Left lung (tissue), 14 donors: ENCODE measurements at places on chromosomes 7 and 10. TPM values are rescaled to one million over a fixed set of nuclear protein-coding genes. Genes with fewer than 3 reads are reported as not detected.
A peak's percentile ranks its signal among the peaks of the same experiment; 100 is the strongest.

- no peak for DNase-seq
Measured at GRCh38 chr7:116554436-116554835, 29.6 kb downstream of the CAV1 start.

SDK1 gene
- 15.1 TPM for polyA plus RNA-seq

DNA sequence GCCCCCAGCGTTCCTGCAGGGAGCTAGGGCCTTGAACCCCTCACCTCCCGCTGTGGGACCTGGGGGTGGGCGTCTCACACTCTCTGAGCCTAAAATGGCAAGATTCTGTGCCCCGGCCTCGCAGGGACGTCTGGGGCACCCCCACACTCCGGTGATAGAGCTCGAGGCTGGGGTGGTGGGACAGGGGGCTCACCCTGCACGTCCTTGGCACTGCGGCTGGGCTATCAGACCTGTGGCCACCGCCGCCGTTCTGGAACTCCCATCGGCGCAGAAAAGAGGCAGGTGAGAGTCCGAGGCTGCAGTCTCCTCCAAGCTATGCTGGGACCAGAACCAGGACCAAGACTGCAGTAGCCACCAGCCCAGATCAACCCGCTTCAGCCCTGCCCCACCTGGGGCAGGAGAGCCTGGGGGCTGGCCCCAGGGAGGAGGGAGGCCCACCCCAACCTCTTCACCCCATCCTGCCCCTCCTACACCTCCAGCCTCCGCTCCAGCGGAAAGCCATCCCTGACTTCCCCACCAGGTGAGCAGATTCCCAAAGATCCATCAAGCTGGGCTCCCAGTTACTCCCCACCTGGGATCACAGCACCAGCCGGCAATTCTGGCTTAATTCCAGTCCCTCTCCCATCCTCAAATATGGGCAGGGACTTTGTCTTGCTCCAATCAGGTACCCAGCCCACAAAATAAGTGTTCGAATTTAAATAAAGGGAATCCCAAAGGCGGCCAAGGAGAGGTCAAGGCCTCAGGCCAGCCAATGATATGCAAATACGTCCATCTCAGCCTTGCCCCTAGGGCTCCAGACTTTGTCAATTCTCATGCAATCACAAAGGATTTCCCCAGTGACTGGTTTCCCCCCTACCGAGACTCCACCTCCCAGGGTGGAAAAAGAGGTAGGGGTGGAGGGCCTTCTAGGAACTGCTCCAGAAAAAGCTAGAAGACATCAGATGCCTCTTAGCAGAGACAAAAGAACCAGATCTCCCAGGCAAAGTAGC is 16.4 kb downstream of the TNRC18 start:
- DNase-seq: no peak

- no peak for DNase-seq
Measured at GRCh38 chr10:114024876-114025610, 18.6 kb upstream of the ADRB1 start.

GNGT1 gene
- polyA plus RNA-seq: not detected

- DNase-seq: no peak
Measured at GRCh38 chr10:103804871-103805270, 50.5 kb downstream of the SH3PXD2A start.

GRCh38 chr10:127524229-127524628 is 24.9 kb upstream of the NPS start:
- DNase-seq: no peak

ANKRD30A gene
- not detected for polyA plus RNA-seq

DNA sequence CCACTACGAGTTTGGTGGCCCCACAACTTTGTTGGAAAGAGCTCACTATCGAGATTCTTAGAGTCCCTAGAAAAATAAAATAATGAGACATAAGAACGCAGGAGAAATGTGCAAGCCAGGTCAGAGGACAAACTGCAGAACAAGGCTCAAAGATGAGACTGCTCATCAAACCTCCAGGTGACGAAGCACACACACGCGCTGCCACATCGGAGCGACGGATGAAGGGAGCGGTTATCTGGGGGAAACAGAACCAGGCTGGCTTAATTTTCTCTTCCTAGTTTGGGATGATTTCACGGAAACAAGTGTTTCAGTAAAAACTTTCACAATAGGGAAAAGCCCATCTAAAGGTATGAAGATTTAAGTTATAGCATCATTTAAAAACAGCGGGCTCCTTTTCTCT is 231.3 kb downstream of the SFMBT2 start:
- no peak for DNase-seq

DNA sequence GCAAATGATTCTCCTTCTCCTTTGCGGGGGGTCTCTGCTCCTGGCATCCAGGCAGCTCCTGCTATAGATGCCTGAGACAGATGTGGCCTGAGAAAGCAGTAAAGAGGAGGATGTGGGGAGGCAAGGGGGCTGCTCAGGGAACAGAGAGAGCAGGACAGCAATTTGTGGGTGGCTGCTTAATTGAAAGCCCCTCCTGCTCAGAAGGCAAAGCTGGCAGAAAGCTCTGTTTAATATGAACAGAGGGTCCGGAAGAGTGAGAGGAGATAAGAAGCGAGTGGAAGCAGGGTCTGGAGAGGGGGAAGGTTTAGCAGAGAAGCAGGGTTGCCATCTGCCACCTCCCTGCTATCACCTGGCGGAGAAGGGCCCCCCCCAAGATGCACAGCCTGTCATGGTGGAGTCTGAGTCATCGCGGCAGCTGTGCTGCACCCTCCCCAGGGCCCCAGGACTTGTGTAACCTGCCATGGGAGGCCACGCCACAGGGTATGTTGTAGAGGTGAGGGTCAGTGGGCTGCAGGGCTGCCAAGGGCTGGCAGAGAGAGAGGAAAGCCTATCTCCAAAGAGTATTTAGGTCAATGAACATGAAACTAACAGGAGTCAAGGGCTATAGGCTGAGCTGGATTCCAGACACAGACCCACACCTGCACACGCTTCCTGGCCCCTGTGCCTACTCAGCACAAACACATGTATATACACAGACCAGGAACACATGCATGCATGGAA is 1109.8 kb upstream of the AUTS2 start:
- DNase-seq: no peak

PON1 gene
- polyA plus RNA-seq: 0.76 TPM

- no peak for DNase-seq
Measured at GRCh38 chr10:10850214-10850613, 167.5 kb upstream of the CELF2 start.

GRCh38 chr10:62025134-62025794 is 123.8 kb downstream of the ARID5B start:
- DNase-seq: no peak

- DNase-seq: no peak
Measured at GRCh38 chr7:70063371-70063770, 465.1 kb downstream of the AUTS2 start.

DNA sequence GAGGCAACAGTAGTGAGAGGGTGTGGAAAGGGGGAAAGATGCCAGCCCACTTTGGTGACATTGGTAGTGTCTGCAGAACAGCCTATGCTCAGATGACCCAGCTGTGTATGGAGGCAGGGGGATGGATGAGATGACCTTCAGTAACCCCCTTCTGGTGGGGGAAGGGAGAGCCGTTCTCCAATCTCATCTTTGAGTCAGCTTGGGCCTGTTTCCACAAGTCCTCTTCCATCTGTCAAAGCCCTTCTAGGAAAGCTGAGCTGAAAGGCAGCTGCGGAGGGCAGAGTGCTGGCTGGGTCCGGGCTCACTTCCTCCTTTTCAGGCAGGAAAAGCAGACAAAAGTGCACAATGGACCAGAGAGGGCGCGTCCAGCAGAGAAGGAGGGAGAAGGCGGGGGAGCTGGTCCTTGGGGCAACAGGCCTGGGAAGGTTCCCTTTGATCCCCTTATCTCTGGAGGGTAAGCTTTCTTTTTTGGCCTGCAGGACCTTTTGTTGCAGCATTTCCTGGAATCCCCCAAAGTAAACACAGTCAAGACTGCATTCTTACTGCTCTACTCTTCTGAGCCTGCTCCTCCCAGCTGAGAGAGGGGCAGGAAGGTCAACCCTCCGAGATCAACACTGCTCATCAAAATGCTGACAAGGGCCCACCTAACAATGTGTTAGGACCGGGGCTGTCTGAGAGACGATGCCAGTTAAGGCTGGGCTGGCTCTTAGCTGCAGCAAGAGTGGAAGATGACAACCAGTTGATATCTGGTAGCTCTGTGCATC is 1.2 kb upstream of the LRMDA start:
- peak; percentile 61 for DNase-seq

SPDYE3 gene
- 7.3 TPM for polyA plus RNA-seq

C7orf57 gene
- polyA plus RNA-seq: 1.1 TPM

SPDYE16 gene
- 5.5 TPM for polyA plus RNA-seq

- DNase-seq: no peak
Measured at GRCh38 chr7:150958597-150958996, 19.5 kb downstream of the KCNH2 start.

PLPP4 gene
- not detected for polyA plus RNA-seq

- no peak for DNase-seq
Measured at GRCh38 chr10:34880817-34881216, 65.7 kb upstream of the PARD3 start.

CNNM1 gene
- polyA plus RNA-seq: 0.42 TPM

DNA sequence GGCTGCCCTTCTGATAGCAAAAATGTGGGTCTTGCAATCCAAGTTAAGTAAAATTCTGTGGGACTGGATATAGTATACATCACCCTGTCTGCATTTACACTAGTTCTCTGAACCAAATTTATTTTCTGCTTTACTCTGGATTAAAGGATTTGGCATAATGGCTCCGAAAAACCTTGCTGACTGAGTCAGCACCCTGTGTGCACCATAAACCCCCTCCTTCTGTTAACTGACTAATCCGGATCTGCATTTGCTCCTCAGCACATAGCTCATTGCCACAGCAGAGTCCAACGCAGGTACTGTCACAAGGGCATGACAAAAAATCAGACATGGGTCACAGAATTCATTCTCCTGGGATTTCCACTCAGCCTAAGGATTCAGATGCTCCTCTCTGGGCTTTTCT is 1.3 kb downstream of the OR2A5 start:
- DNase-seq: no peak

GRCh38 chr7:113799896-113800295 is 118.9 kb downstream of the PPP1R3A start:
- DNase-seq: no peak

GRCh38 chr10:63763744-63764143 is 242.5 kb downstream of the REEP3 start:
- DNase-seq: no peak

- no peak for DNase-seq
Measured at GRCh38 chr7:155166108-155166507, 96.0 kb downstream of the HTR5A start.

- no peak for DNase-seq
Measured at GRCh38 chr10:5491477-5491876, 7.9 kb downstream of the CALML5 start.

- no peak for DNase-seq
Measured at GRCh38 chr7:13036256-13036780, 348.9 kb downstream of the ARL4A start.

BMS1 gene
- polyA plus RNA-seq: 23.7 TPM

NPFFR1 gene
- 0.60 TPM for polyA plus RNA-seq

LRRC18 gene
- 1.1 TPM for polyA plus RNA-seq

GRCh38 chr7:28442540-28443420 is 30.5 kb downstream of the CREB5 start:
- no peak for DNase-seq

STYXL1 gene
- polyA plus RNA-seq: 35.5 TPM

SMKR1 gene
- 0.57 TPM for polyA plus RNA-seq

DNA sequence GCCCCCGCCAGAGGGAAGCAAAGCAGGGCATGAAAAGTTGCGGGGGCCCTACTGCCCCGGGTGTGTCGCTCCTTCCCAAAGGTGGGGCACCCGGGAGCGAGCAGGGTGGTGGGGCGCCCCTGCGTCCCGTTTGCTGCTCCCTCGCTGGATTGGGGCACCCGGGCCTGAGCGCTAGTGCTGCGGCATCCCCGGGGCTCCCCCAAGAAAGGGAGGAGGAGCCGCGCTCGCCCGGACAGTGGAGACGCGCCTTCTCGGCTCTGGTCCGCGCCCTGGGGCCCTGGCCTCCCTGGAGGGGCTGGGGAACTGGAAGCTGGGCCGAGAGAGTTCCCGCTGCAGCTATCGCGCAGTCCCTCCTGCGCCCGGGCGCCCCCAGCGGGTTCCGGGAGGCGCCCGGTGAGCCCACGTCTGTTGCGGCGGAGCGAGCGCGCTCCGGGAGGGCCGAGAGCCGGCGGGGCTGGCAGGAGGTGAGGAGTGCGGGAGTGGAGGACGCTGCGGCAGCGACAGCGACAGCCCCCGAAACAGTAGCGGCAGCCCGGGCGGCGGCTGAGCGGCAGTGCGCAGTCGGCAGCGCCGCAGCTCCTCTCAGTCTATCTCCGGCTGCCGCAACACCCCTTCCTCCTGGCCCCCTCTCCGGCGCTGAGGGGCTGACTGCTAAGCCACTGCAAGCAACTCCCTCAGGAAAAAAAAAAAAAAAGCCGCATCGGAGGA is 504 bp upstream of the BMPER start:
- DNase-seq: peak; percentile 83

DNA sequence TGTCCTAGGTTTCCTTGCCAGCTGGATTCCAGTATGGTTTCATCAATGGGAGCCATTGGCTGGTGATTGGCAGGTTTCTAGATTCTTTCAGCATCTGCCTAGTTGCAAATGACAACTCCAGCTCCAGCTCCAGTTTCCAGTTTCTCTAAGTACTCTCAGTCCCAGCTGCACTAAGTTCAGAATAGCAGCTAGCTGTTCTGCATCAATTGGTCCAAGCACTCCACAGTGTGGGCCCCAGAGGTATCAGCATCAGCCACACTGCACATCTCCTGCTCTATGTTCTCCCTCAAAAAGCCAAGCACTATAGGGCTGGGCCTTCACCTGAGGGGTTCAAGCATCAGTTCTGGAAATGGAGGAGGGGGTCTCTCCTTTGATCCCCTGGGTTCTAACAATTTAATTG is 143.4 kb downstream of the VPS50 start:
- no peak for DNase-seq

APBB1IP gene
- polyA plus RNA-seq: 2.2 TPM

H2BK1 gene
- polyA plus RNA-seq: not detected

GRCh38 chr7:83439026-83439425 is 209.9 kb downstream of the SEMA3E start:
- no peak for DNase-seq

HECW1 gene
- 3.7 TPM for polyA plus RNA-seq

GRCh38 chr7:77404641-77405040 is 11.5 kb downstream of the GSAP start:
- no peak for DNase-seq

- peak; percentile 3 for DNase-seq
Measured at GRCh38 chr7:15128716-15129115, 226.2 kb upstream of the DGKB start.

DNA sequence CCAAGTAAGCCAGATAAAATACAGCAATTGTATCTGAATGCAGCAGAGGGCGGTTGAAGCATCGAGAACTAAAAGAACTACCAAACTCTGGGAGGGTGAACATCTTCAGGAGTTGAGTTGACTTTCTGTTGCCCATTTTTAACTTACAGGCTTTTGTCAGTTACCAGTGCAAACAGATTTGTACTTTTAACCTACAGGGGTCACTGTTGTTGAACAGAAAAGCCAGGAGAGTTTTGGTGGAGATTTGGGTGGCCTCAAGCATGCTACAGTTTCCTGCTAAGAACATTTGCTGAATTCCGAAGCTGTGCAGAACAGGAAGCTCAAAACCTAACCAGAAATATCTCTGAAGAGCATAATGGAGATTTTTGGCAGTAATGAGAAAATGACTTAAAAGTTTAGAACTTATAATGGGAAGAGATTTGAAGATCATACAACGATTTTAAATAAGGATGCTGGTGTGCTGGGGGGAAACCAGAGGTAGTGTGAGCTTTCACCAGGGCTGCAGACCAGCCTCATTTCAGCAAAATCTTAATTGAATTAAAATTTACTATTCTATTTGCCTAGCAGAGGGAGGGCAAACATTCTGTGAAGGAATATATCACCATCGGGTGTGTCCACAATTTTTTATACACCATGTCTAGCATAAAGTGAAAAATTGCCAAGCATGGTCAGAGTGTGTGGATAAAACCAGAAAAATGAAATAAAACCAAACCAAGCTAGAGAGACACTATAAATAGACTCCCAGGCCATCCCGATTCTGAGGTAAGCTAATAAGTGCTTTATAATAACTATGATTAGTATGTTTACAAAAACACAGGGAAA is 208.6 kb upstream of the CCDC6 start:
- no peak for DNase-seq

FGF8 gene
- polyA plus RNA-seq: not detected
